ENCODE measurements at places on chromosomes 4 and X.
A peak's percentile ranks its signal among the peaks of the same experiment; 100 is the strongest.

- no peak for DNase-seq
Measured at GRCh38 chr4:187108845-187109244, 385.2 kb upstream of the FAT1 start.

- no peak for DNase-seq
Measured at GRCh38 chrX:30864383-30864785, 24.7 kb downstream of the TAB3 start.

GRCh38 chr4:138953961-138954371 is 61.6 kb upstream of the NOCT start:
- DNase-seq = peak; percentile 83

DNA sequence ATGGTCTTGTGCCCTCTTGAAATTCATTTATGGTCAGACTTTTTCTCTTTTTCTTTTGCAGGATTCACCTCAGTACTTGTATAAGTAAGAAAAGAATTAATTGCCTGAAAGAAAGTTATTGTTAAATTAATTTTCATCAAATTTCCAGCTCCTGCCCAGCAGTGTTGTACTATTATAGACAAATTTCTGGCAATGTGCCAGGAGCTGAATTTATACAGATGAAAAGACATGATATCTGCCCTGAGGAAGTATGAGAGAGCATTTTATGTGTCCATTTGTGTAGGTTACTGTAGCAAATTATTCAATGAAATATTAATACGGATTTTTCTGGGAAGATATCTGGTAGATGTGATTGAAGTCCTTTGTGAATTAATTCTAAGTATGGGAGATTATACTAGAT is 2371.5 kb upstream of the TENM3 start:
- DNase-seq = no peak

GRCh38 chrX:101383679-101384205 is 2.2 kb downstream of the BTK start:
- no peak for DNase-seq

DNA sequence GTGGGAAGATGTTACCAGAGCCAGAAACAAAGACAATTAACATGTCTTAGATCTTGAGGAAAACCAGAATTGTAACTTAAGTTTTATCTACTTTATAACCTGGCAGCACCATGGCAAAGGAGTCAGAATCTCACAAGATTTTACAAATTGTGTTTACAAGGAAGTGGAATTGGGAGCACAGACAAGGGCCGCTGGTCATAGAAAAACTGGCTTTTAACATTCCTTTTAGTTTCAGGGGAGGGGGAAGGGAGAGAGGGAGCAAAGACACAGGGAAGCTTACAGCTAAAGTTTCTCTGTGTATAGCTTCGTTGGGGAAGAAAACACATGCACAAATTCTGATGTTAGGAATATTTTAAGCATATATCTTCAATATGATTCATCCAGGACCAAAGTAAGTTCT is 10.3 kb upstream of the UGT2B11 start:
- DNase-seq = no peak

DNA sequence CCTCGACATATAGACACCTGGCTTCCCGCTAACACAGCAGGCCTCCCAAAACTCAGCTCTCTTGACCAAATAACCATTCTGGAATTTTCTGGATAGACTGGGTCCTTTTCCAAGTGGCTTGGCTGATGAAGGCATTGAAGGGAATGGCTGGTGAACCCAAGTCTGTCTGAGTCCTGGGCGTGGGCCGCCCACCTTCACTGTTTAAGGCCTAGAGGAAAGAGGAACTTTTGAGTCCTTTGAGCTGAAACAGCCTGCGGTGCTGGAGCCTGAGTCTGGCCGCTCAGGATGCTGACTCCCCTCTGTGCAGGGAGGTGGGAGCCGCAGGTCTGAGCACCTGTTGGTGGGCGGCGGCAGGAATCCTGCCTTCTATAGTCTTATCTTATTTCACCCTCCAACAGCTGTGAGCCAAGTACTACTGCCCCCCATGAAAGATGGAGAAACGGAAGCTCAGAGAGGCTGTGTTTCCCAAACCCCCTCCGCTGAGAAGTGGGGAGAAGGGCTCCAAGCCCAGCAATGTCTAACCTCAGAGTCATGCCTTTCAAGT is 23.4 kb downstream of the ACOX3 start:
- DNase-seq = no peak

DNA sequence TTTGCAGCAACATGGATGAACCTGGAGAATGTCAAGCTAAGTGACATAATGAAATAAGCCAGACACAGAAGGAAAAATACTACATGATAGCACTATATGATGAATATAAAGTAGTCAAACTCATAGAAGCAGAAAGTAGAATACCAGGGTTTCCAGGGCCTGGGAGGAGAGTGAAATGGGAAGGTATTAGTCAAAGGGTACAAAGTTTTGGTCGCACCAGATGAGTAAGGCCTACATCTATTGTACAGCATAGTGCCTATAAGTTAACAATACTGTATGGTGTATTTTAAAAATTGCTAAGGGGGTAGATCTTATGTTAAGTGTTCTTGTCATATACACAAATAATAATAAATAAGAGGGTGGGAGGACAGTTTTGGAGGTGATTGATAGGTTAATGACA is 41.5 kb downstream of the ENOX2 start:
- DNase-seq = no peak

DNA sequence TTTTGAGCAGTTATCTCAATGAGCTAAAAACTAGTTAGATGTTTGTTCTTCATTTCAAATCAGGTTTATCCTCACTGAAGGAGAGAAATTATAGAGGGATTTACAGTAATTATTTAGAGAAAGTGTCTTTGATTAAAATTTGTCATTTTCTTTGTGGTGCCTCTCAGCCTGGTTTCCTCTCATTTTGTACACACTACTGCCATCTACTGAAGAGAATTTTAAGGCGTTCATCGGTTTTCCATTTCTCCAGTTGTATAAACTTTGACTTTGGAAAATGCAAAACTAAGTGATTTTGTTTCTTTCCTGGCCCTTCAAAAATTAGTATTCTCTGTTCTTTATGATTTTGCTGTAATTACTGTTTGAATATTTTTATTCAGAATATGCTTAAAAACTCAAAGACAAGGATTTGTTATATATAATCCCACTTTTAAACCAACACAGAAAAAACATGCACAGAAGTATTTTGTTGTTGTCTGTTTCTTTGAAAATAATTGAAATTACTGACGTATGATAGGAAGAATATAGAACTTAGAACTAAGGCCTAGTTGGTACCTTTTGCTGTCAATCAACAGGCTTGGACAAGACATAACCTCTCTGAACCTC is 34.4 kb upstream of the ANXA3 start:
- peak; percentile 47 for DNase-seq

DNA sequence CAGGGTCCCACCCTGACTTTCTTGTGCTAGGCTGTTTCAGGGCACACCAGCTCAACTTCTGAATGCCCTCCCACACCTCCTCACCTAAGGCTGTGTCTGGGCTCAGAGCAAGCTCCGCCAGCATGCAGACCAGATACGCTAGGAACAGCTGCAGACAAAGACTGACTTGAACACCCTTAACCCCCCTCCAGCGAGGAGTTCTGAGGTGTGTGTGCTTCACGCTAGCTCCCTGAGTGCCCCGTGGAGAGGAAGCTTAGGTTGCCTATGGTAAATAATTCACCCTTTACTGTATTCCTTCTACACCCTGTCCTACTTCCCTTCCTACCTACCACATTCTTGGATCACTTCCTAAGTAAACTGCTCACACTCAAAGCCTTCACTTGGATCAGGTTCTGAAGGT is 115.0 kb downstream of the VCX3B start:
- DNase-seq = no peak

GRCh38 chr4:83382850-83383249 is 48.2 kb upstream of the HPSE start:
- no peak for DNase-seq

DNA sequence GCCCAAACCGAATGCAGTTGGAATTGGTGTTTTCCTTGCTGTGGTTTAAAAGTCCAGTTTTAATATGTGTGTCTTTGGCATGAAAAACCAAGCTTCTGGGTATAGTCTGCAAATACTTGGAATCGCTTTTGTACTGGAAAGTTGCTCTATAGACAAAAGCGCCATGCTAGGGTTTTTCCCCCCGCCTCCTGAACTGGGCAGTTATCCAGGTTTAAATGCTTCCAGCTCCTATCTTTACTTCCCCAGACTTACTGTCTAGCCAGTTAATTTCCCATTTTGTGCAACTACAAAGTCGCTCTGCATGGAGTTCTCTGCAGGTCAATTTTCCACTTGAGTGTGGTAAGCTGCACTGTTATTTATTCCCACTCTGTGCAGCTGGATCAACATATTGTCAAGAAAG is 2.7 kb downstream of the RASL11B start:
- no peak for DNase-seq

DNA sequence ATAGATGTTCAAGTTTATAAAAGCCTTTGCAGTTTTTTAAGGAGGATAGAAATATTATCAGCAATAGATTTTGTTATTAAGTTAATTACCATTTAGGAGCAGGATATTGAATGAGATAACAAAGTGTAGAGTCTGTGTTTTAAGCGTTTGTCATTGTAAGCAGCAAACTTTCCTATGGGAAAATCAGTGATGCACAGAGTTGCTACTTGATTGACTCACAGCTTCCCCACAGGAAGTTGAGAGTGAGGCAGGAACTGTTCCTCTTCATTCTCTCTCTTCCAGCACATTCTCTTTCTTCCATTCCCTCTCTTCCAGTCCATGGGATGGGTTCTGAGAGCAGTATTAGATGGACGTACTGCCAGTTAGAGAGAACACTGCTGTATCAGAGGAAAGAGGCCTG is 867.7 kb upstream of the AGA start:
- DNase-seq = no peak

- no peak for DNase-seq
Measured at GRCh38 chr4:133003169-133003568, 145.9 kb upstream of the PCDH10 start.

GRCh38 chrX:105063743-105064142 is 156.8 kb downstream of the TEX13A start:
- no peak for DNase-seq

- DNase-seq = no peak
Measured at GRCh38 chrX:141609111-141609510, 19.6 kb downstream of the SPANXA2 start.

DNA sequence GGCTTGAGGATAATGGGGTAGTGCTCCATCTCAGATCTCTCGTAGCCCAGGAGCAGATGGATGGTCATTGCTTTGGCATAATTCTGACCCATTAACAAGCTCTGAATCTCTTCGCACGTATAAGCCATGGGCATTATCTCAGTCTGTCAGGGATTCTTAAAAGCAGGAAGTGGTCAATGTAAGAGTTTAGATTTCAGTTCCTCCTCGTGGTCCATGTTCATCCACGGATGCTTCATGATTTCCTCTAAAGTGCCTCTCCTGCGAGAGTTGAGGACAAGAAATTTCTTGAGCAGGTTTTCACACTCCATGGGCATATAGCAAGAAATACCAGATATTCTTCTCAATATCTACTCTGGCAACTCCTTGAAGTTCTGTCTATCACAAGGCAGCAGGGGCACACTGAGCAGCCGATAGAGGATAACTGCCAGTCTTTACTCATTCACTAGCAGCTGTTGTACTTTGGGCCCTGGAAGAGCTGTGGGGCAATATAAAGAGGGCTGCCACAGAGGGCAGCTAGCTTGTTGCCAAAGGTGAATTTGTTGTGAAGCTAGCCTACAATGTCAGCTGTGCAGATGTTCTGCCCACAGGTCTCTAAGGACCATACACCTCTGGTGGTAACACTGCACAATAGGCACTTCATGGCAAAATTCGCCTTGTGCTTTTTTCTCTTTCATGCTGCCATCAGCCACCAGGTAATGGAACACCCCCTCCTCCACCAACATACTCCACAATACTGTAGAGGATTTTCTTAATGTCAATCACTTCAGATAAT is 52.0 kb upstream of the WDR17 start:
- DNase-seq = no peak

- DNase-seq = no peak
Measured at GRCh38 chrX:34401411-34401810, 255.7 kb downstream of the TMEM47 start.

DNA sequence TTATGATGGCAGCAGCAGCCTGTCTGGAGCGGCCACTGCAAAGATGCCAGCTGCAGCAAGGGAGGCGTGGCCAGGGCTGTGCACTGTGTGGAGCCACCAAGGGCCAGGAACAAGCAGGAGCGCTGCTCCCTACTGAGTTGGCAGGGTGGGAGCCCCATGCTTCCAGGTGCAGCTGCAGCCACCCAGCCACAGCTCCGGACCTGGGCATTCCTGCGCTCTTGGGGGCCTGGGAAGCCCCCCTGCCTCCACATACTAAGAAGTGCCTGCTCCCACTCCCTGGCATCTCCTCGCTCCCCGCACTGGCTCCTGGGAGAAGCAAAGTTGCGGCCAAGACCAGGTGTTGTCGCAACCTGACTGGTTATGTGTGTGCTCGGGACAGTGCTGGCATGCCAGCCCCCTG is 619.8 kb downstream of the DMD start:
- DNase-seq = no peak

DNA sequence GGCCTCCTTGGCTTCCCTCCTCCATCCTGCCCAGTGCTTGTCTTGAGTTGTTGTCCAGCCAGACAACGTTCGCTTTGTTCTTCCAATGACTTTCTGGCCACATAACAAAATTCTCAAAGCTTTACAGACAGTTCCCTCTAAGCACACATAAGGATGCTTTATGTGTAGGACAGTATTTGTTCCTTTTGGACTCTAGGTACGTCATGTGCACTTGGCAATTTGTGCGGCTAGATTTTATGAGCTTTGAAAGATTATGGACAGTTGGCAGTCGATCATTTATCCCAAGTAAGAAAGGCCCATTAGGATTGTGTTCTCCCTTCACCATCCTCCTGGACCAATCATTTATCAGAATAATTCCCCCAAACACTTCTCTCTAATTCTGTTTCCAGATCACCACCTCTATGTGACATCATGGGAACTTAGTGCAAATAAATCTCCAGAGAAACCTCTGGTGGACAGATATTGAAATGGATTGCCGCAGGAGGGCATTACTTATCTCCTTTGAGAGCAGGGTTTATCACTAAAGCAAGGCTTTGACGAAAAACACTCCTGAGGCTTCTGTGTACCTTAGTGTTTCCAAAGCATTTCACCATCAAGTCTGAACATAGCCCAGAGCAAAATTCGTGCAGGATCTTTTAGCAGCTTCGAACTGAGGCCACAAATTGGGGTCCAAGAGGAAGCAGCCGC is 77.4 kb upstream of the BMPR1B start:
- no peak for DNase-seq

GRCh38 chr4:175961604-175962003 is 104.0 kb upstream of the WDR17 start:
- no peak for DNase-seq

GRCh38 chr4:6752486-6752829 is 30.1 kb upstream of the KIAA0232 start:
- no peak for DNase-seq

GRCh38 chr4:138961129-138961528 is 54.5 kb upstream of the NOCT start:
- DNase-seq = no peak

- DNase-seq = no peak
Measured at GRCh38 chr4:188296331-188296730, 157.1 kb downstream of the TRIML1 start.

- DNase-seq = peak; percentile 13
Measured at GRCh38 chrX:9595174-9595573, 130.3 kb downstream of the TBL1X start.
